ENCODE measurements at places on chromosomes 6 and 20. TPM values are rescaled to one million over a fixed set of nuclear protein-coding genes. Genes with fewer than 3 reads are reported as not detected.
A peak's percentile ranks its signal among the peaks of the same experiment; 100 is the strongest.

DNA sequence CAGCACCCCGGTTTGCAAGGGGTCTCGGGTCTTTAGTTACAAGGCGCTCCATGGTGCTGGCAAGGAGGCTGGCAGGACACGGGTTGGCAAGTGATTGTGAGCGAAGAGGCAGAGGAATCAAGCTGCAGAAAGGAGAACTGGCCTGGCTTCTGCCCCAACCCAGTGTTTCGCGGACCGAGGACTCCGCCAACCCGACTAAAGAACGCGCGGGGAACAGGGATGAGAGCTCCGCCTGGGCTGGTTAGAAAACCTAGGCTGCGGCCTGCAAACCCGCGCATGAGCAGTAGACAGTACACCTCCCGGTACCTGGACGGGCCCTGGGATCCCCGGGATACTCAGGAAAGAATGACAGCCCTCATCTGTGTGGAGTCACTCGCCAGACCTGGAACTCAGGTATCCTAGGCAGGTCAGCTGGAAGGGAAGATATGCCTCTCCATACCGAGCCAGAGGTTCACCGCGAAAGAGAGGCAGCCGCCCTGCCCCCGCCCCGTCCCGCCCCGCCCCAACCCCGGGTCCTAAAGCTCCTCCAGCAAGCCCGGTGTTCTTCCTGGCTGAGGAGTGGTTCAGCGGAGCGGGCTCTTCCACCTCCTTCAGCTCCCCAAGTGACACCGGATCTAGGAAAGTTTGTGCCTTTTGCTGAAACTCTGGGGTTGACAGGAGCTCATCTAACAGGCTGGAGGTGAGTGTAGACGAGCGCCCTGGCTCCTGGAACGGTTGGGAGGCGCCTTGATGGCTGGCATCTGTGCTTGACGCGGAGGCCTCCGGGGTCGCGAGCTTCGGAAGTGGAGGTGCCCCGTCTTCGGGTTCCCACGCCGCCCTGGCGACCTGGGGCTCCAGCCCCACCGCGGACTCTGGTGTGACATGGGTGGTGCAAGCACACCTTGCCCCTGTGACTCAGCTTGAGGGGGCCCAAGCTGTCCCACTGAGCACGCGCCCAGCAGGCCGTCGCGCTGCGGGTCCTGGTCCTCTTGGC, 1847.3 kb upstream of the DEFB115 start:
- no peak overlapping the region for H3K4me3 ChIP-seq
- DNase-seq, result no peak
- H3K36me3 ChIP-seq, result no peaks in the 10 kb centered on the region
- peaks cover 16% of the 10 kb centered on the region for H3K4me1 ChIP-seq
- peaks cover 9% of the 10 kb centered on the region for H3K27me3 ChIP-seq
- no peak overlapping the region for H3K27ac ChIP-seq

GRCh38 chr20:12581644-12582289, 427.0 kb upstream of the SPTLC3 start:
- no peak overlapping the region for H3K27ac ChIP-seq
- no peak for DNase-seq
- no peak overlapping the region for H3K4me3 ChIP-seq
- H3K4me1 ChIP-seq, result no peaks in the 10 kb centered on the region
- no peaks in the 10 kb centered on the region for H3K27me3 ChIP-seq
- no peaks in the 10 kb centered on the region for H3K36me3 ChIP-seq

GRCh38 chr6:26563488-26563887, 25.3 kb downstream of the HMGN4 start:
- peaks cover 5% of the 10 kb centered on the region for H3K4me1 ChIP-seq
- H3K4me3 ChIP-seq, result no peak overlapping the region
- no peak for DNase-seq
- peaks cover 1% of the 10 kb centered on the region for H3K27me3 ChIP-seq

GRCh38 chr20:18638768-18639167, 50.9 kb downstream of the DTD1 start:
- peaks cover 6% of the 10 kb centered on the region for H3K4me1 ChIP-seq
- no peak for DNase-seq
- H3K4me3 ChIP-seq, result no peak overlapping the region
- H3K36me3 ChIP-seq, result peaks cover 11% of the 10 kb centered on the region

- no peaks in the 10 kb centered on the region for H3K36me3 ChIP-seq
- peak; percentile 18 for DNase-seq
- no peak within 1 kb of the TSS for H3K27ac ChIP-seq
These were observed at the start of gene DCDC2 for GRCh38 chr6:24357336-24358218. Gene DCDC2 (minus strand): TSS chr6:24358059. CDS start chr6:24357750, 309 bp downstream.

GRCh38 chr20:63653974-63654668, 897 bp upstream of the STMN3 start:
- H3K4me3 ChIP-seq, result peak overlapping the region; percentile 66
- DNase-seq, result no peak
- no peak overlapping the region for H3K27ac ChIP-seq

Gene MMS22L
- 10.0 TPM for polyA plus RNA-seq

Gene FAM83B
- polyA plus RNA-seq, result not detected

DNA sequence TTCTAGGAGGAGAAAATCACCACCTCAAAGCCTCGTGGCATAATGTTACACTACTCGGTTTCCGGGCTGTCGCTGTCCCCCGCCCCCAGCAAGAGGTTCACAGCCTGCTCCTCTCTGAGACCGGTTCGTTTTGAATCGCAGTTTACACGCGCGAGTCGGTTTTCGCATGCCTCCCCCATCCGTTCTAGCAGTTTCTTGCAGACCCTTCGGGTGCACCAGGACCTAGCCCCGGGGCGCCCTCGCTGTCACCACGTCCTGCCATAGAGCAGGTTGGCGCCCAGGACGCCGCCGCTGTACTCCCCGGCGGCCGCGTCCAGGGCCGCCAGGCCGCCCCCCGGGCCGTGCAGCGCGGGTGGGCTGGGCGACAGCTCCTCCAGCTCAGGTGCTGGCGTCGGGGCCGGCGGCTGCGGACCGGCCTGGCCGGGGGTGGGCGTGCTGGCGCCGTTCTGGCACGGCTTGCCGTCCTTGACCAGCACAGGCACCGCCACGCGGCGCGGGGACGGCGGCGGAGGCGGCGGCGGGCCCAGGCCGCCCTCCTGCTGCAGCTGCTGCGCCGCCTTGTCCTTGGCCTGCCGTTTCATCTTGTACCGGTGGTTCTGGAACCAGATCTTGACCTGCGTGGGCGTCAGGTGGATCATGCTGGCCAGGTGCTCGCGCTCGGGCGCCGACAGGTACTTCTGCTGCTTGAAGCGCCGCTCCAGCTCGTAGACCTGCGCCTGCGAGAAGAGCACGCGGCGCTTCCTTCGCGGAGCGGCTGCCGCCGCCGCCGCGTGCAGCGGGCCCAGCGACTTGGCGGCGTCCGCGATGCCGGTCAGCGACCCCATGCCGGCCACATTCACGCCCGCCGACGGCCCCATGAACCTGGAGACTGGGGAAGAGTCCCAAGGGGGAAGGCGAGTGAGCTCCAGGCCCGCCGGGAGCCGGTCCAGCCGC, 1.4 kb downstream of the NKX2-4 start:
- H3K4me1 ChIP-seq, result peaks cover 20% of the 10 kb centered on the region
- H3K27ac ChIP-seq, result peak overlapping the region; percentile 52
- peaks cover 8% of the 10 kb centered on the region for H3K36me3 ChIP-seq
- peak overlapping the region; percentile 78 for H3K4me3 ChIP-seq
- peaks cover 61% of the 10 kb centered on the region for H3K27me3 ChIP-seq

DNA sequence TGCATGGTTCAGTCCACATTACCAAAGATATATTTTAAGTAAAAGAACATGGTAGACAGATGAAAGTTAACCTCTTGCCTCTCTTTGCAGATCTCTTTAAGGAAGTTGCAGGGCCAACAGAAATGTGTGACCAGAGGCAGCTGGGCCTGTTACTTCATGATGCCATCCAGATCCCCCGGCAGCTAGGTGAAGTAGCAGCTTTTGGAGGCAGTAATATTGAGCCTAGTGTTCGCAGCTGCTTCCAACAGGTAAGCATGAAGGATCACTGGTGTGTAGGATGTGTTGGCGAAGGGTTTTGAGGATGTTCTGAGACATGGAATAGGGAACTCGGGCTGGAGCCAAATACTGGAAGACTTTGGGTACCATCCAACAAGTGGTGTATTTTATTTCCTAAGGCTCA, 508.6 kb downstream of the UTRN start:
- H3K4me3 ChIP-seq, result no peak overlapping the region
- no peaks in the 10 kb centered on the region for H3K27me3 ChIP-seq
- no peaks in the 10 kb centered on the region for H3K4me1 ChIP-seq
- peaks cover 41% of the 10 kb centered on the region for H3K36me3 ChIP-seq

DNA sequence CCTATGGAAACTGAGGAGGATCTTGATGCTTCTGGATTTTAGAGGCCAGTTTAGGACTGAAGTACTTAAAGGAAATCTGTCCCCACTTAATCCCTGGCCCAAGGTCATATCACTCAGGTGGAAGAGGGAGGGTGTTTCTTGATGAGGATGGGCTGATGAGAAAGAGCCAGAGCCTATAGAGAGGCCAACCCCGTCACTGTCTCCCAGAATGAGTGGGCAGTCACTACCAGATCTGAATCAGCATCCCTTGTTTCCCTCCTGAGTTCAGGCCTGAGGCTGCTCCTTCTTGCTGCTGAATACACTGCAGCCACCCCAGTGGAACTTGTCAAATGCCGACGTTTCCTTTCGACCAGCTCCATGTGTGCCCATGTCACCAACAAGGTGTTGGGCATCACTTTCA, 14.8 kb downstream of the ARMC12 start:
- no peak overlapping the region for H3K4me3 ChIP-seq
- no peaks in the 10 kb centered on the region for H3K27me3 ChIP-seq
- no peak overlapping the region for H3K27ac ChIP-seq
- no peak for DNase-seq

Gene GINS1
- 1.7 TPM for polyA plus RNA-seq

Gene NFATC2
- polyA plus RNA-seq, result 15.9 TPM

DNA sequence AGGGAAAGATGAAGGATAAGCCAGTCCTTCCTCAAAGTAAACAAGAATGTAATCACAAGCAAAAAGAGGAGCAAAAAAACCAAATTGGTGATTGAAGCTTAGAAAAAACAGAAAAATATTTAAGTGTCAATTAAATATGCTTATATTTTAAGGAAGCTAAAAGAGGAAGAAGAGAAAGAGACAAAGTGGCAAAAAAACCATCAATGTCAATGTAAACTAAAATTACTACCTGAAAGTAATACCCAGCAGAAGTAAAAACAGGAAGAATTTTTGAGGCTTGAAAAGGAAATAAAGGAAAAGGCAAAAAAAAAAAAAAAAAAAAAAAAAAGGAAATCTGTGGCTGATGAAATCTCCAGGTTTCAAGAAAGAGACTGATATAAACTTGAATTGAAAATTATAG, 36.2 kb upstream of the OGFRL1 start:
- H3K27ac ChIP-seq, result peak overlapping the region; percentile 5
- peak overlapping the region; percentile 2 for H3K4me3 ChIP-seq
- DNase-seq, result peak; percentile 13
- peaks cover 71% of the 10 kb centered on the region for H3K4me1 ChIP-seq

Gene SASH1
- not detected for polyA plus RNA-seq

DNA sequence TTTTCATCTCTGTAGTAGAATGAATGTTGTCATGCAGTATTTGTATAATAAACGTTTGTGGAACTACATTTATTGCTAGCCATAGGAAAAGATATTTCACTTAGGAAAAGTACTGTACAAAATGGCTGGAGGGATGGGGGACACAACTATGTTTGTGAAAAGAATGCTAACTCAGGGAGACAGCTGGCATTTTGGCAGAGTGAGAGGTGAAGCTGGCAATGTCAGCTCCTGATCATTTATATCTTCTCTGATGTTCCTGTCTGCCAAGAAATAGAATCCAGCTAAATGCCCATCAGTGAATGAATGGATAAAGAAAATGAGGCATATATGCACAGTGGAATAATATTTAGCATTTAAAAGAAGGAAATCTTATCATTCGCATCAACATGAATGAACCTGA, 313.0 kb upstream of the IRAK1BP1 start:
- H3K4me1 ChIP-seq, result no peaks in the 10 kb centered on the region
- H3K27me3 ChIP-seq, result no peaks in the 10 kb centered on the region
- no peaks in the 10 kb centered on the region for H3K36me3 ChIP-seq
- DNase-seq, result no peak

Gene RAET1E
- not detected for polyA plus RNA-seq

GRCh38 chr6:17240803-17241500, 40.2 kb upstream of the RBM24 start:
- DNase-seq, result no peak
- no peaks in the 10 kb centered on the region for H3K36me3 ChIP-seq
- no peak overlapping the region for H3K4me3 ChIP-seq
- no peak overlapping the region for H3K27ac ChIP-seq
- peaks cover 6% of the 10 kb centered on the region for H3K27me3 ChIP-seq

Gene KHDC1L
- polyA plus RNA-seq, result not detected

DNA sequence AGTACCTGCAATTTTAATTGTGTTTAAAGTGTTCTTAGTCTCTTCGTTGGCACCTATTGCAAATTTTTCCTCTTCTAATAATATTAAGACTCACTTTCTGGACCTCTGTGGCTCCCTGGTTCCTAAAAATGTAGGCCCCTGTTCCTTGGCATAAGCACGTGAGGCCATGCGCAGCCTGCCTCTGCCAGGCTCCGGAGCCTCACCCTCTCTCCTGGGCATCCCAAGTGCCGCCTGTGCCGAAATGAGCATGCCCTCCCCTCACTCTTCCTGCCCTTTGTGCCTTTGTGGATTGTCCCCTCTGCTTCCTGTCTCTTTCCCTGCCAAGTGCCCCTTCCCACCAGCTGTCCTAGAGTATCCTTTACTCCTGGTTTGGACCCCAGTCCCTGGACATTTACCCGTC, 246.1 kb downstream of the TMEM242 start:
- H3K27ac ChIP-seq, result peak overlapping the region; percentile 35
- H3K36me3 ChIP-seq, result peaks cover 16% of the 10 kb centered on the region
- H3K27me3 ChIP-seq, result no peaks in the 10 kb centered on the region
- H3K4me3 ChIP-seq, result peak overlapping the region; percentile 32
- peaks cover 85% of the 10 kb centered on the region for H3K4me1 ChIP-seq

Gene SMLR1
- not detected for polyA plus RNA-seq

Gene ME1
- not detected for polyA plus RNA-seq

GRCh38 chr20:48657426-48658197, 170.2 kb downstream of the PREX1 start:
- no peak overlapping the region for H3K4me3 ChIP-seq
- no peaks in the 10 kb centered on the region for H3K27me3 ChIP-seq
- DNase-seq, result peak; percentile 69
- H3K4me1 ChIP-seq, result peaks cover 15% of the 10 kb centered on the region

GRCh38 chr20:35472209-35472608, 16.8 kb downstream of the CEP250 start:
- DNase-seq, result no peak
- peak overlapping the region; percentile 92 for H3K27ac ChIP-seq
- H3K36me3 ChIP-seq, result no peaks in the 10 kb centered on the region
- no peak overlapping the region for H3K4me3 ChIP-seq

DNA sequence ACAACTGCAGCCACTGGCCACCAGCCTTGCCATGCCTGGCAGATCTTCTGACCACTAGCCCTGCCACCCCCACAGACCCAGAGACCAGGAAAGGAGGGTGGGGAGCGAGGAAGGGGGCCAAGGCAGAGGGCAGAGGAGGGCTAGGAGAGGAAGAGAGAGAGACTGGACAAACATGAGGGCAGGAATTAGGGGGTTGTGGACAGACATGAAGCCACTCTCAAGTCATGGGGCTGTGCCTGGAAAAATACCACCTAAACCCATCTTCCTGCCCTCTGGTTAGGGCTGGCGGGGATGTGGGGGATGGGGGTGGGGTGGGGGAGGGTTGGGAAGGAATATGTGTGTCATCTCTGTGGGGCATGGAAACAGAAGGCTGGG, 1.4 kb upstream of the SLC29A1 start:
- no peak for DNase-seq
- H3K4me3 ChIP-seq, result no peak overlapping the region
- H3K27me3 ChIP-seq, result no peaks in the 10 kb centered on the region
- H3K36me3 ChIP-seq, result no peaks in the 10 kb centered on the region

Data from naive B cell (primary cell).